ENCODE measurements at places on chromosomes 4 and X.

GRCh38 chr4:117691572-117692351 is 342.5 kb upstream of the NDST3 start:
- DNase-seq: peak; percentile 59

- DNase-seq: peak; percentile 63
Measured at GRCh38 chr4:153257151-153257620, 52.9 kb downstream of the TRIM2 start.

DNA sequence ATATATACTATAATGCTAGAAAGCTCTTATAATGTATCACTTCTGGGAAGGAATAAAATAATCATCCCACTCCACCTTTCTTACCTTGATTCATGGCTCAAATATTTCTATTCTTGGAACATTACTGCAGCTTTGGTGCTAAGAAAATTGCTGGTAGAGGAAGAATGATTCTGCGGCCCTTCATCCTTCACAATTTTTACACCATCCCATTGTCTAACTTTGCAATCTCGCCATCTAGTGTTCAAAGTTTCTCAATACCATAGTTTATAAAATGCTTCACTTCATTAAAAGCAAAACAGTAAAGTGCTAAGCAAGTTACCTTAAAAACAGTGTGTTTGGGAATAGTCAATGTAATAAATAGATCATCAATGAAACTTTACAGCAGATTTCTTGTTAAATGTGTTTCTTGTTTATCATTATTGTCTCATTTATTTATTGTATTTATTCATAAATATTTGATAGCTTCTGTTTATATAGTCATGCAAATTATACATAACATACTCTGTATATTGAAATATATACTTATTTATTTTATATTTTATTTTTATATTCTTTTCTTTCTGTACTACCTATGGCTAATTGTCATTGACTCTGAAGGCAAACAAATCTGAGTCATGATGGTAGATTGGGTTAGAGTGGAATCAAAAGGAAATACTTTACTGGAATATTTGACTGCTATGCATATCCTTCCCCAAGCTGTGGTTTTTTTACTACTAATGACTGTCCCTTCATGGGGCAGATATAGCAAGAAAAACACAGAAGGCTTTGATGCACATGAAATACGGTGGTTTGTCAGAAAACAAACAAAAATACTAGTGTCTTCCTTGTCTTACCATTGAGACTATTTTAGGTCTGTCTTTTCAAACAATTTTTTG is 390.7 kb downstream of the MAPK10 start:
- DNase-seq: no peak

- no peak for DNase-seq
Measured at GRCh38 chrX:9857575-9858474, 71.6 kb downstream of the SHROOM2 start.

DNA sequence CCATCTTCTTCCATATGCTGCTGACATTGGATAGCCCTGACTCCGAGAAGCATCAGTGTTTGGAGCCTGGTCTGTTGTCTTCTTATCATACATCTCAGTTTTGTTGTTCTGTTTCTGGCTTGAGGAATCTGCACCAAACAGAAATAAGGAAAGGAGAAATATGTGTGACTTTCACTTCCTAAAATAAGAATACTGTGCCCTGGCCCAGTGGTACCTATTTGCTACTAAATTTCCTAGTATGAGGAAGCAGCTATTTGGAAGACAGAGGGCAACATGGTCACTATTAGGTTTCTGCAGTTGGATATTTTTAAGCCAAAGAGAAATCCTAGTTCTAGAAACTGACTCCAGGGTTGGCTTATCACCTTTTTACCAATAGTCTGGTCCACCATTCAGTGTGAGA is 16.8 kb downstream of the CT47C1 start:
- no peak for DNase-seq

- DNase-seq: no peak
Measured at GRCh38 chr4:36997727-36998126, 246.8 kb upstream of the NWD2 start.

DNA sequence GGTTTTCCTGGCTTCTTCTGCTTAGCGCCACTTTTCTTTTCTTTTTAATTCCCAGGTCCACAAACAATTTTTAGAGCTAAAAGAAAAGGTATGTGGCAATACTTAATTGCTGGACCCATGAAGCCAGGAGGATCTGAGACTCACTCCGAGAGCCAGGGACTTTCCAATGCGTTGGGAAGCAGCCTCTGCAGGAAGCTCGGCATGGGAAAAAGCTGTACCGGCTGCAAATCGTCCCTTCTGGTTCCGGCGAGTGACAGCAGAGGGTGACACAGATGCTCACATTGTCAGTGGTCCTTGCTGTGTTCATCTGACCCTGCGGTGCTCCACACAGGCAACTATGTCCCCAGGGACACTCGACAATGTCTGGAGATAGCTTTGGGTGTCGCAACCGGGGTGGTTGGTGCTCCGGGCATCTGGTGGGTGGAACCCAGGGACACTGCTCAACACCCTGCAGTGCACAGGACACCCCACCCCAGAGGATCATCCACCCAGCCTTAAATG is 164.0 kb downstream of the PRKX start:
- peak; percentile 17 for DNase-seq

- no peak for DNase-seq
Measured at GRCh38 chr4:156619154-156619934, 352.3 kb downstream of the PDGFC start.

DNA sequence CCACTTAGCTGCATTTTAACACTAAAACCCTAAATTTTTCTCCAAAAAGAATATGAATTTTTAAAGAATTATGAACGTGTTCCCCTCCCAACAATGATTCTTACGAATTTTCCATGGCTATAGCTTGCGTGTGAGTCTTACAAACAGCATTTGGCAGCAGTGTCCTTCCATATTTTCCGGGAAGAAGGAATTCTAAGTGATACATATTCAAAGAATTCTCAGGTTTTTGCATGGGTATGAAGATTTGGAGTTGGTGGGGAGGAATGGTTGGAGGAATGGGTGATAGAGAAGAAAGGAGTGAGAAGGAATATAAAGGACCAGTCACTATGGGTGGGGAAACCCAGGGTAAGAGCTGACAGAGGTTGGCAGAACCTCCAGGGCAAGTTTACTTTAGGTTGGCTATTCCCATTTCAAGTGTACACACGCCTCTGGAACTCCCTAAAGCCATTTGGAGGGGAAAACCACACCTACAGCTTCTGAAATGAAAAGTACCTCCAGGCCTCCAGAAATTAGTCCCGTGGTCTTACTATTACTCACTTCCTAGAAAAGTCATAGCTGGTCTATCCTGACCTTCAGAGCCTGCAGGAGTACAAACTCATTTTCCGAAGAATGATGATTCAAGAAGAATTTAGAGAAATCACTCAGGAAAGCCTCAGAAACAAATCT is 420.8 kb upstream of the DIPK2B start:
- no peak for DNase-seq

GRCh38 chr4:13968723-13969122 is 341.2 kb upstream of the BOD1L1 start:
- no peak for DNase-seq

DNA sequence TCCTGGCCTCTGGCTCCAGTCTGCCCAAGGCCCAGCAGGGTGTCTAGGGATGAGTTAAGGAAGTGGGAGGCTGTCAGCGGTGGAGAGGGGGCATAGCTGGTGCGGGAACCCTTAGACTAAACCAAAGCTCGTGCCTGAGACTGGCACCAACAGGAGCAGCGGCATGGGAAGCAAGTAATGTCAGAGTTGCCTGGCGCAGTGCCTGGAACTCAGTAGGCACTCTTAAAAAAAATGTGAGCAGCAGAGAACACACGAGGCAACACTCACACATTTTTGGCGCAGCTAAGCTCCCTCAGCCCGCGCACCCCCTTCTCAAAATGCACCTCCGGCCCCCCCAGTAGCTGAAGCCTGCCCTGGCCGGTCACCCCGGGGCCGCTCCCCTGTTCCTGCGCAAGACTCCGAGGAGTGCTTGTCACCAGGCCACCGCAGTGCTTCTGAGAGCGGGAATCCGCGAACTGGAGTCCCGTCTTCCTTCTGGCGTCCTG is 583 bp downstream of the GABRE start:
- peak; percentile 12 for DNase-seq

DNA sequence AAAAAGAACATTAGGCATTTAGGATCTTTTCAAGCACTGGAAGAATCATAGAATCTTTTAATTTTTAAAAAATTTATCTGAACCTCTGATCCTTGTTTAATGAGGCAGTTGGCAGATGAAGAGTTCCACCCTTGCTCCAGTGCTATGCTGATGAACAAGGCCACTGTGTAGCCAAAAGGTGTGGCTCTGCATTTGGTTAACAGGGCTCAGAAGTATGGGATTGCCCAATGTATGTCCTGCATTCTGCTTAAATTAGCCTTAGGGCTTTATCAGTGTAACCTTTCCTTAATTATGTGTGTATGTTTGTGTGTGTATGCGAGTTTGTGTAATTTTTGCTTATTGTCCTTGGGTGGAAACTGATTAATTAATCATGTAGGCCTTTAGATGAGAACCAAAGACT is 43.3 kb upstream of the PPM1K start:
- no peak for DNase-seq

GRCh38 chrX:154509455-154509854 is 6.6 kb downstream of the FAM3A start:
- no peak for DNase-seq

DNA sequence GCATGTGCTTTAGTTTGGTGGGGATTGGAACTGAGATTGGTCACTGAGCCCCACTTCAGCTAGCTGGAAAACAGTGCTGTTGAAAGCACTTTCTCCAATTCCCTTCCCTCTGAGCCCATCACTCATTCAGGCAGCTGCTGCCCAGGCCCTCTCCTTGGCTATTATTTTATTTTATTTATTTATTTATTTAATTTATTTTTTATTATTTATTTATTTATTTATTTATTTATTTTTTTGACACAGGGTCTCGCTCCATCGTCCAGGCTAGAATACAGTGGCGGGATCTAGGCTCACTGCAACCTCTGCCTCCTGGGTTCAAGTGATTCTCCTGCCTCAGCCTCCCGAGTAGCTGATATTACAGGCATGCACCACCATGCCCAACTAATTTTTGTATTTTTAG is 51.8 kb upstream of the RBPJ start:
- no peak for DNase-seq

DNA sequence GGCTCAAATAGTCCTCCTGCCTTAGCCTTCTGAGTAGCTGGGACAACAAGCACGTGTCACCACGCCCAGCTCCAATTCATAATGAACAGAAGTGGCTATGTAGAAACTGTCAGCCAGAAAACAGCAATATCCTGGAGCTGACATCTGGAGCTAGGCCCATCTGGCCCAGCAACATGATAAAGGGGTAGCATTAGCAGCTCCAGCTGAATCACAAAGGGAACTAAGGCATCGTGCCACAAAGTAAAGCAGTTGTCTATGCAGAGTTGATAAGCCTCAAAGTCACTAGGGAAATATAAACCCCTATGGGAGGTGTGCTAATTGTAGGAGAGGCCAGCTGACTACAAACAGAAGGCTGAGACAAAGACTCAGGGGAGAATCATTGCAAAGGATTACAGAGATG is 270.5 kb upstream of the GPC4 start:
- DNase-seq: peak; percentile 73

DNA sequence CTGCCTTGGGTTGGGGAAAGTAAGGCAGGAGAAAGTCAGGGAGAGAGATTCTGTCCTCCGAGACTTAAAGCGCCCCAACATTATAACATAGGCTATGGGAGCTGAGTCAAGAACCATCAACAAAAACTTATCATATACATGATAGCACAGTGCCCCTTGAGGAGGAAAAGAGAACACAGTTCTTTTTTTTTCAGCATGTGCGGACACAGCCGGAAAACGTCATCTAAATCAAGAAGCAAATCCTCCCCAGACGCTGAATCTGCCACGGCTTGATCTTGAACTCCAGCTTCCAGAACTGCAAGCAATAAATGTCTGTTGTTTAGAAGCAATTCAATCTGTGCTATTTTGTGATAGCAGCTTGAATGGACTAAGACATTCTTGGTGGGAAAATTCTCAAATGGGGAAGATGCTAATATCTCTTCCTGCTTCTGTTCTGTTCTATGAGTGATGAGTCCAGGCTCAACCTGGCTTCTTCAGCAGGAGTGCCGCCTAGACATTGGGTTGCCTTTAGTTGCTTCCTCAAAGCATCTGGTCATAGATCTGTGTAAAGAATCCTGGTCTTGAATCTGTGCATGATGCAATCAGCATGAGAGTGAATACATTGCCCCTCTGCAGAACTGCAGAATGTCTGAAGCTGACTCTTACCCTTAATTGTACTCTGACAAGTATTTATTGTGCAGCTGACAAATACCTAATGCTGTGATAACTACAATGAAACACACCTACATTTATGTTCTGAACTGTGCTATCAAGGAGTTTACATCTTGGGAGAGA is 549.8 kb upstream of the PRKX start:
- no peak for DNase-seq

DNA sequence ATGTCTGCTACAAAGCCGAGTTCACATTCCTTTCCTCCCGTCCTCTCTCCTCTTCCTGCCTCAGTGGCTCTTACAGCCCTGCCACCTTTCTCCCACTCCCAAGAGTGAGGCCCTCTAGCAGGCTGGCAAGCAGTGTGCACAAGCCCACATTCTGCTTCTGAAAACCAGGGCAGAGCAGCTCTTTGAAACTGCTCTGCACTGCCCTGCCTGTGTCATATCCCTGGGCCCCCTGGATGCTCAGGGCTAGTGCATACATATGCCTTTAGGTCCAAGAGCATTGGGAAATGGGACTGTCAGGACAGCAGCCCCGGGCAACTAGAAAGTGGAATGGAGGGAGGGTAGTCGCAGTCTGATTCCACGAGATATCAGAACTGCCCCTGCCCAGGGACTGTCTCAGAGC is 42.4 kb downstream of the CNGA2 start:
- DNase-seq: no peak

DNA sequence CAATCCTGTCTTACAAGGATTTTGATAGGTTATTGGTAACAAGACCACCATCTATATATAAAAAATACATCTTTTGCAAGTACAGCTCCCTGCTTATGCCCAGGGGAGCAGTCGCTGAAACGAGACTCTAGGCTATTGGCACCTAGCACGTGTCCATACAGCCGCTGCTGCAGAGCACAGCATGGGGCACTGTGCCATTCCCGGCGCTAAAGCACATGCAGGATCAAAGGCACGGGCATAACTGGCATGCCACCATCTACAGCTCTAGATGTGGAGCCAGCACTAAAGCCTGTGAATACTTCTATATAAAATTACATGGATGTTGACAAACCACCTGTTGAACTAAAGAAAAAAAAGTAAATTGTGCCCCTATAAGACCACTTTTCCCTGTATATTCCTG is 144.8 kb downstream of the COL25A1 start:
- DNase-seq: no peak

DNA sequence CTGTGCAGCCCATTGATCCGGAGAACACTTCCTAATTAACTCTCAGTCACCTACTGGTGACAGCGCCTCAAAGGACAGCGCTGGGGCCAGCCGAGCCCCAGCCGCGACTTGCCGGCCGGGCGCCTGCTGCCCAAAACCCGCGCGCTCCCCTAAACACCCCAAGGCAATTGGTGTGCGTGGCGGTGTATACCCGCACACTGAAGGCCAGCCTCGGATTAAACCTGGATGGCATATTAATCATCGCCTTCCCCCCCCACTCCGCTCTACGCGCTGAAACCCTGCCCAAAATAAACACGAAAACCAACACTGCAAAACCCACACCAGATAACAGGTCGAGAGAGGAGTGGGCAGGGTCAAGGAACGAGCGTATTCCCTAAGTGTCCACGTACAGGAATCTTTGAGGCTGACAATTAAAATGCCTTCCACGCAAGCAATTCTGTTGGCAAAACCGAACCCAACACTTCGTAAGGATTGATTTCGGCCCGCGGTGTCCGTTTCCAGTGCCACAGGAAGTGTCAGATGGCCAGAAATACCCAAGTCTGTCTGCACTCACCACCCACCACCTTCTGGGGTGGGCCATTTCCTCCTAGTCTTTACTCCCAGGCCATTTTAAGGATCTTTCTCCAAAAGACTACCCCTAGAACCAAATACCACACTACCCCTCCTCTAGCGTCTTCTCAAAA is 2.7 kb downstream of the BCOR start:
- no peak for DNase-seq
